Mesangial cell (primary cell): ENCODE measurements at places on chromosomes 2 and 18. TPM values are rescaled to one million over a fixed set of nuclear protein-coding genes. Genes with fewer than 3 reads are reported as not detected.

The SEPTIN2 gene
- total RNA-seq, result 238 and 242 TPM in 2 replicates

The DPP10 gene
- total RNA-seq, result 0.13 TPM in 1 of 2 replicates, not detected in the other

The TXNDC2 gene
- total RNA-seq, result 0.13 TPM in 1 of 2 replicates, not detected in the other

The CD302 gene
- total RNA-seq, result 1.3 and 1.6 TPM in 2 replicates

The TUBB8B gene
- 0.63 TPM in 1 of 2 replicates, not detected in the other for total RNA-seq
